ENCODE measurements at places on chromosomes 12 and 14.

DNA sequence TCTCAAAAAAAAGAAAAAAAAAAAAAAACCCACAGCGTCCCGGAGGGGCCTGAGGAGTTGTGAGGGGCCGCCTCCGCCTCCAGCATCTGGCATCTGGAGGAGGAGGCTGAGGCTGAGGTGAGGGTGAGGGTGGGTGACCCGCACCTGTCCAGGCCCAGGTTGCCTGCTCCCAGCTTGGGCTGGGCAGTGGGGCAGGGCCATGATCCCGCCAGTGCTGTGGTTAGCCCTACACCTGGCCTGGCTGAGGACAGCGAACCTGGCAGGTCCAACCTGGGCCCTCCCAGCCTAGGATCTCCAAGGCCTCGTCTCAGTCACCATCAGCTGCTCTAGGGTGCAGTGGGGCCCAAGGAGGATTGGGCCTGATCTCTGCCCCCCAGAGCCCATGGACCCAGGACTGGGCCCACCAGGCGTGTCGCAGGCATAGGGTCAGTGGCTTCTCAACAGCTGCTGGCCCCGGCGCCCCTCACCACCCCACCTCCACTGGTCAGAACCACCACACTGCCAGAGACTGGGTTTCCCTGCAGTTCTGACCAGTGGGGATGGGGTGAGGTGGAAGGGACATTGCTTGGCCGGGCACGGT lies 36.3 kb upstream of the RCOR1 start:
- DNase-seq = no peak

DNA sequence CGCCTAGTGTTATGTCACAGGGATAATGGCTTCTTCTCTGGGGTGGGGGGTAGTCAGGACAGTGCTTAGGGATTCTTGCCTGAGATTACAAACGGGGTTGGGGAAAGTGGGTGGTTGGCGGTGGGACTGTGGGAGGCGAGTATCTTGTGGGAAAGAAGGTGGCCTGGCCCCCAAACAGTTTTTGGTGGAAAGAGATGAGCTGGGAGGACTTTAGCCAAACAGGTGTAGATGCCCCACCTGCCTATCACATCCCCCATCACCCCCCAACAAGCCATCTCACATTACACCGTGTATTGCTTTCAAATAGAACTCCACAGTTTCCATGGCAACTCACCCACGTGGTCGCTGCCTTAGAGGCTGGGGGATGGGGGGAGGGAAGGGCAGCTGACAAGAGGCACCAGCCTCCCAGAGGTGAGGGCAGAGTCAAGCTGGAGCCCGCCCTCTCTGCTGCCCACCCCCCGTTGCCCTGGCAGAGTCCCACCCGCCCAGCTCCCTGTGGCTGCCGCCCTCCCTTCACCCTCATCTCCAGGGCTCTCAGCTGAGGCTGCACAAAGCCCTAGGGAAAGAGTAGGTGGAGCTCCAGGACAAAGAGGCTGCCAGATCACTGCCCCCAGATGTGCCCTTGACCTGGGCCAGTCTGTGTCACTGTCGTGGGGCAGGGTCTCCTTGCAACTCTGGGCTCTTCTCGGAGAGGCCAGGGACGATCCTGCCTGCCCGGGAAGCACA lies 98.3 kb downstream of the LRRC74A start:
- DNase-seq = peak; percentile 26

DNA sequence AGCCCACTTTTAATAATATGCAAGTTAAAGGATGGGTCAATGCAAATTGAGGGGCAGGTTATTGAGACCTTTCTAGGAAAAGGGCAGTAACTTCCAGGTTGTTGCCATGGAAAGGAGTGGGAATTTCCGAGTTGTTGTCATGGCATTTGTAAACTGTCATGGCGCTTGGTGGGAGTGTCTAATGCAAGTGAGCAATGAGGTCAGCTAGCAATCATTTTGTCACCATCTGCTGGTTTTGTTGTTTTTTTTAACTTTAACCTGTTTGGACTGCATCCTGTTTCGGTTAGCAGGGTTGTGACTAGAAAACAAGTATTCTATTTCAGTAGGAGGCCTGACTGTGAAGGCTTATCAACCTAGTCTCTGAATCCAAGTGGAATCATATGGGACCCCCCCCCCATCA lies 85.8 kb upstream of the TSPAN11 start:
- no peak for DNase-seq

- peak; percentile 49 for DNase-seq
Measured at GRCh38 chr12:103548622-103549601, 38.2 kb upstream of the STAB2 start.

DNA sequence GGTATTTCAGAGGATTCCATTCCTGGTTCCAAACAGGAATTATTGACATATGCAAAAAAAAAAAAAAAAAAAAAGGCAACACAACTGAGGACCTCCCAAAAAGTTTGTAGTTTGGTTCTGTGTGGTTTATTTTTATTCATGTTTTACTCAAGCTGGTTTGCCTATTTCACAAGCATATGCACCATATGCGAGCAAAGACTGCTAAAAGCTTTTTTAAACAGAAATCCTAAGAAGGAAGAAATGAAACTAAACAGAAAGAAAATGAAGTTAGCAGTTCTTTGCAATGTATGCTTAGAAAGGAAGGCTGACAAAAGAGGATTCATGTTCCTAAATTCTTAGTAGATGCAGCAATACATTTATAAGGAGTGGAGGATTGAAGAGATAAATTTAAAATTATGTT lies 487.6 kb upstream of the FLRT2 start:
- DNase-seq = no peak

DNA sequence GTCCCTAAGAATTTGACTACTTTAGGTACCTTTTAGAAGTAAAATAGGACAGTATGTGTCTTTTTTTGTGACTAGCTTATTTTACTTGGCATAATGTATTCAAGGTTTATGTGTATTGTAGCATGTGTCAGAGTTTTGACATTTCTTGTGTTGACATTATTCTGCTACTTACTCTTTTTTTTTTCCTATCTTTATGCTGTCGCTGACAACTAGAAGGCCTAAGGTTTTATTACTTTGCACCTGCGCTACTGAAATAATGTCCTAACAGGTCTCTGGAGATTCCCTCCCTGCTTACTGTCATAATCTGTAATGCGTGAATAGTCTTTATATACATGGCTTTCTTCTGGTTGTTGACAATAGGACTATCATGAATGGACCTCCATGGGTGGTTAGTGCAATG lies 43.0 kb downstream of the PDE3A start:
- no peak for DNase-seq

DNA sequence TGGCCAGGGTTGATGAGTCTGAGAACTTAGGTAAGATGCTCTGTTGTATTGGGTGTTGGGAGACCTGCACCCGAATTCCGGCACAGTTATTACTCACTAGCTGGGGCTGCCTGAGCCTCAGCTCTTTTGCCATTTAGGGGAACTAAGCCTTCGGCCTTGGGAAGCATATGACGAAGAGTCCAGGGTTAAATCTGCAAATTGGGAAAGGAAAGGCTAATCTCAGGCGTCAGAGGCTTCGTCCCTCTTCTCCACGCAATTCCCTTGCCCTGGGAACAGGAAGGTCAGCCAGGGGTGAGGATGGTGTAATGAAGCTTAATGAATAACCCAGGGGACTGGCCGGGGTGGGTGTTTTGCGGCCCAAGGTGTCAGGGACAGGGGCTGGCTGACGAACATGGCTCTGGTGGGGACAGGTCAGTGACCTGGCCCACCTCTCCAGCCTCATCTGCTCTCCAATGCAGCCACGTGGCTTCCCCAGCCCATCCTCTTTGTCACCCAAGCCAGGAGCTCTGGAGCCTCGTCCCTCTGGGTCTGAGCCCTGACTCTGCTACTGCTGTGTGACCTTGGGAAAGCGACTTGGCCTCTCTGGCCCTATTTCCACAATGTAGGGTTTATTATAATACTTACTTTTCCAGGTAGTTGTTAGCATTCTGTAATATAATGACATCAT lies 3.8 kb upstream of the SDSL start:
- no peak for DNase-seq

- DNase-seq = no peak
Measured at GRCh38 chr12:52050116-52050757, 1.0 kb upstream of the NR4A1 start.

DNA sequence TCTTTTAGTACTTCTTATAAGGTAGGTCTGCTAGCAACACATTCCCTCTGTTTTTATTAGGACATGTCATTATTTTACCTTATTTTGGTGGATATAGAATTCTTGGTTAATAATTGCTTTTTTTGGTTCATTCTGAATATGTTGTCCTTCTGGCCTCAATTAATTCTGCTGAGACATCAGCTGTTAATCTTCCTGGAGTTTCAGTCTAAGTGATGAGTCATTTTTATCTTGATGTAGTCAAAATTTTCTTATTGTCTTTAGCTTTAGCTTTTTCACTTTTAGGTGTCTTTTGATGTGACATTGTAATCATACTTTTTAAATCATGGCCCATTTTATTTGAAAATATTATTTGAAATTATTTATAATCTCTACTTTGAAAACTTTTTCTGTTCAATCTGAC lies 104.9 kb upstream of the PMCH start:
- no peak for DNase-seq

DNA sequence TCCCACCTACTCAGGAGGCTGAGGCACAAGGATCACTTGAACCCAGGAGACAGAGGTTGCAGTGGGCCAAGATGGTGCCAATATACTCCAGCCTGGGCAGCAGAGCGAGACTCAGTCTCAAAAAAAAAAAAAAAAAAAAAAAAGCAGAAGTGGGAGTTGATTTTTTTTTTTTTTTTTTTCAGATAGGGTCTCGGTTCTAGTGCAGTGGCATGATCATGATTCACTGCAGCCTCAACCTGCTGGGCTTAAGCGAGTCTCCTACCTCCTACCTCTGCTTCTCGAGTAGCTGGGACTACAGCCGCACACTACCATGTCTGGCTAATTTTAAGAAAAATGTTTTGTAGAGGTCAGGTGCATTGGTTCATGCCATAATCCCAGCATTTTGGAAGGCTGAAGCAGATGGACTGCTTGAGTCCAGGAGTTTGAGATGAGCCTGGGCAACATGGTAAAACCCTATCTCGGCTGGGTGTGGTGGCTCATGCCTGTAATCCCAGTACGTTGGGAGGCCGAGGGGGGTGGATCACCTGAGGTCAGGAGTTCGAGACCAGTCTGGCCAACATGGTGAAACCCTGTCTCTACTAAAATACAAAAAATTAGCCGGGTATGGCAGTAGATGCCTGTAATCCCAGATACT lies 16.3 kb upstream of the HSP90AA1 start:
- no peak for DNase-seq

DNA sequence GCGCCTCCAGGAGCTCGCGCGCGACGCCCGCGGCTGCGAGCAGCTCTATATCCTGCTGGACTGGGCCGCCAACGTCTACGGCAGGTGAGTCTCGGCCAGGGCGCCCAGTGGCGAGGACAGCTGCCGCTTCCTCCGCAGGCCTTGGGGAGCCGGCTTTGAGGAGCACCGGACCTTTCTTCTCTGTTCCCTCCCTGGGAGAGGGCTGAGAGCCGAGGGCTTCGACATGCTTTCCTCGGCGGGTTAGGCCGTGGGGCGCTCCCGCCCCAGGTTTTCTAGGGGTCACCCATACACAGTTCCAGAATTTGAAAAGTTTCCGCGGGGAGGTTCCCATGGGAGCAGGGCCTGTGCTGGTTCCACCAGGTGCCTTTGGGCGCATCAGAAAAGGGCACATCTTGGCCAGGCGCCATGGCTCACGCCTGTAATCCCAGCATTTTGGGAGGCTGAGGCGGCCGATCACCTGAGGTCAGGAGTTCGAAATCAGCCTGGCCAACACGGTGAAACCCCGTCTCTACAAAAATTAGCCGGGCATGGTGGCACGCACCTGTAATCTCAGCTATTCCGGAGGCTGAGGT lies 8.2 kb downstream of the EXOC3L4 start:
- no peak for DNase-seq

DNA sequence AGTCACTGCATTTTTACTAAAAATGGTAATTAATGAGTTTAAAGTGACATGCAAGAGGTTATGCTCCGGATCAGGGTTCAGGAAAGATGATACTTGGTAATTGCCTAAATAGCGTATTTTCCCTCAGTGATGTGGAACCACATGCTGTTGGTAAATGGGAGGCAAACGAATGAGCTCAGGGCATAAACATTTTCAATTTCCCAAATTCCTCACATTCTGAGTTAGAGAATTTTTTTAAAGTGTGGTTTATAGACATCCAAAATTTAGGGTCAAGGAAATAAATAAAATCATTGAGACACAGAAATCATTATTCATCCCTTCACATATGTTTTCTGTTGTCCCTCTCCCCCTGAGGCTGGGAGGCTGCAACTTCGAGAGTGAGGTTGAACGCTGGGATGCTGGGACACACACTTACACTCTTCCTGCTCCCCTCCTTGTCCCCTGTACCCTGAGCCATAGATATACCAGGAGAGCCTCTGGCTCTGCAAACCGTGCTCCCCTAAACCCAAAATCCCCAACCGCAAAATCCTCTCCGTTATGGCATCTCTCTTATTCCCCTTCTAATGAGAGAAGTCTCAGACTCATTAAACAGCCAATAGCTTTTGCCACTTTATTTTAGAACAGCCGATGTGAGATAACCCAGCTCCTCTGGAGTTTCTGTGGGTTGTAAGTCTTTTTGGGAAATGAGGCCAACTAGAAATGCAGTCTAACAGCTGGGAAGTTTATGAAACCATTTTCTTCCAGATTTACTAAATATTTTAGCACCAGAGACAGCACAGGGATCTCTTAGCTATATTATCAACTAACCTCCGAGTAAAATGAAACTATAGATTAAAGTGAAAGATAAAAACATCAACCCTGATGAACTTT lies 21.4 kb upstream of the ADGRD1 start:
- no peak for DNase-seq

DNA sequence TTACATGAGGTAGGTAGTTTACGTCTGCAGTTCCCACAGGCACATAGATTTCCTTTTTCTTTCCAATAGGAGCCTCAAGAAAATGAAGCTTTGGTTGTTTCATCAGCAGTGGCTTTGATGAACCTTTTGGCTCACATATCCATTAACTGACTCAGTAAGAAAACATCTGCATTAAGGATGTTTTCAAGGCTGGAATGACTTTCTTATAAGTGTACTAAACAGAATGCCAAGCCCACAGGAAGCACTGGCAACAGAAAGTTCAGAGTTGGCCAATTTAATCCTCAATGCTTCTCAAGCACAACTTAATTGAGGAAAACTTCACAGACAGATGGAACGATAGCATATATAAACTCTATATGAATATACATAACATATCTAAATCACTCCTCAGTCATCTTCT lies 63.5 kb downstream of the ST8SIA1 start:
- DNase-seq = no peak

DNA sequence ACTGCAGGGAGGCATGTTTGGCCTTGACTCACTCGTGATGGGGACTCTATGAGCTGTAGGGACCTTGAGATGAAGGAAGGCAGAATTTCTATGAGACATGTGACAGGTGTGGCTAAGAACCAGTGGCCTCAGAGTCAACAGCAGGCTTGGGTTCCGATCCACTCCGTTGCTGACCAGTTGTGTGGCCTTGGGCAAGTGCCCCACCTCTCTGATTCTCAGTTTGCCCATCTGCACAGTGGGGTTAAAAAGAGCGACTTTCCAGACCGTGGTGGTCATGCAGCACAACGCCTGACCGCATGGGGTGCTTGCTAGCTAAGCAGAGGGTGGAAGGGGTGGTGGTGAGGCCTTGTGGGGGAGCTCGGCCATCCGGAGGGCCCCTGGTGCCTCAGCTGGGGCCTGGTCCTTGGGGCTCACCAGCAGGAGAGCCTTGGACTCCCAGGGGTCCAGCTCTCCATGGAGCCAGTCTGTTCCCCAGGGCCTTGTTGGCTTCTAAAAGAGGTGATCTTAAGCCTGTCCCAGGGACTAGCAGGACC lies 18.5 kb downstream of the PAPLN start:
- DNase-seq = no peak

- peak; percentile 74 for DNase-seq
Measured at GRCh38 chr14:37599507-37600368, 4.3 kb downstream of the TTC6 start.

GRCh38 chr12:43111608-43112007 lies 440.4 kb downstream of the ADAMTS20 start:
- DNase-seq = no peak

Data from NCI-H2081 treated with DMSO at 0.1 percent for 48 hours (cell line).